ENCODE measurements at places on chromosomes 11 and 22.

DNA sequence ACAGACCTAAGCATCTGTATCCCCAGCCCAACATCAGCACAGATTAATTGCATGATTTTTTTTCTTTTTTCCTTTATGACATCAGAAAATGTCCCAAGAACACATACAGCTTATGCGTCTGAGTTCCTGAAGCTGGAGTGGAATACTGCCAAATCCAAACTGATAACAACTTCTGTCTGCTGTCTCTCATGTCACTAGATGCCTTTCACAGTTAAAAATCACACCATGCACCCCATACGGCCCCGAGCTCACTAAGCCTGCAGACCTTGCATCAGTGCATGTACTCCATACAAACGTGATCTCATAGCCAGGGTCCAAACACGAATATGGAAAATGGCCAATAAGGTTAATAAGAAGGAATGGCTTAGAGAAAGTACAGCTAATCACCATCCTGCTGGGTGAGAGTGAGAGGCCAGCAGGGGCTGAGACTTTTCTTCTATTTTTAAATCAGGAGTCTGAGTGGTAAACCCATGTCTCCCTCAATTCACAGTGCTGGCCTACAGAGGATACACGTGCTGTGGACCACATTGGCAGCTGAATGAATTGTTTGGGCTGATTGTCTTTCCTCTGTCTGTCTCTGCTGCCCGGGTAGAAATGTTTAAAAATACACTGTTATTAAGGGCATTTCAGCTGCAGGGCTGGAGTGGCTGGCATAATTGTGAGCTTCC, 350.6 kb upstream of the RAG2 start:
- DNase-seq, result no peak

DNA sequence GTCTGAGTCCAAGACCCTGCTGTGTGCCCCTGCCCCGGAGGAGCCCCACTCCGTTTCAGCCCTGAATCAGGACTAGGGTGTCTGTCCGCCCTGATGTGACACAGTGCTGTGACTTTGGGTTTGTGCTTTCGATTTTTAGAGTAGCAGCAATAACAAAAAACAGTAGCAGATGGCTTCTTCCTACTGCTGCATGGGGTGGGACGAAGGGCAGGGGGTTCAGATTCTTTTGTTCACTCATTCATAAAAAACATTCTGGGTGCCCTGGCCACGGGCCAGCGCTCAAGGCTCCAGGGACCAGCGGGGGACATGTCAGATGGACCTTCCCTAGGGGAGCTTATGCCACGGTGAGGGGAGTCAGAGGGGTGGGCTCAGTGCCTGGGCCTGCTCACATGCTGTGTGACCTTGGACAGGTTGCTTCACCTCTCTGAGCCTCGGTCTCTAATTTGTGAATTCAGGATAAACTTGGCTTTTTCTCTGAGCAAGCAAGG, 24.6 kb upstream of the PRR5 start:
- no peak for DNase-seq

- DNase-seq, result no peak
These were observed 3.3 kb upstream of the POLR2G start for GRCh38 chr11:62757846-62758788.

- DNase-seq, result no peak
These were observed 532.1 kb downstream of the BUD13 start for GRCh38 chr11:116240710-116241109.

DNA sequence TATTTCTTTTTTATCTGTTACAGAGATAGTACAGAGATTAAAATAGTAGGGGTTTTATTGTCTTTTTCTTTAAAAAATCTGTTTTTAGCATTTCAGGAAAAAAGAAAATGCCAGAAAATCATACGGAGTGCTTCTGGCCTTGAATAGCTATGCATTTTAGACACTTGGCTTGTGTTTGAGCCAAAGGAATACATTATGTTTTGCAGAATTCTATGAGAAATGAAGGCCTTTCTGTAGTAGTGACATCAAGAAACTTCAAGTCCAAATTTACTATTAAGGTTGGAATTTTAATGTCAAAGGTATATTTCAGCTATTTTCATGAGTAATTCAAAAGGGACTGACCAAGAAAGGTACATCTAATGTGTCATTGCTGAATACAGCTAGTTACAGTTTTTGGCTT, 56.3 kb upstream of the DDI1 start:
- no peak for DNase-seq

GRCh38 chr22:43014316-43014868, 557 bp downstream of the PACSIN2 start:
- DNase-seq, result peak; percentile 44

DNA sequence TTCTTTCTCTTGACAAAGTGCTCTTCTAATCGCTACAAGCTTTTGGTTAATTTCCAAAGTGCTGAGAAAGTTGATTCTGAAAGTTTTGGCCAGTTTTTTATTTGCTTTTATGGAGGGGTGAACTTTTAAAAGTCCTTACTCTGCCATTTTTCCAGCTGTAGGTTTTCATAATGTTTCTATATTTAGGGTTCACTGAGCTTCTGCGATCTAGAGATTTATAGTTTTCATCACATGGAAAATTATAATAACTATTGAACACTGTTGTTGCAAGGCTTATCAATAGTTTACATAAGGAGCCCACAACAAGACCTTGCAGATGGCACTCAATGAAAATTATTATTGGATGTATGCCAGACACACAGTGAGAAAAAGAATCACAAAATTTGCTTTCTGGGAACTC, 55.1 kb downstream of the DLG2 start:
- DNase-seq, result no peak

DNA sequence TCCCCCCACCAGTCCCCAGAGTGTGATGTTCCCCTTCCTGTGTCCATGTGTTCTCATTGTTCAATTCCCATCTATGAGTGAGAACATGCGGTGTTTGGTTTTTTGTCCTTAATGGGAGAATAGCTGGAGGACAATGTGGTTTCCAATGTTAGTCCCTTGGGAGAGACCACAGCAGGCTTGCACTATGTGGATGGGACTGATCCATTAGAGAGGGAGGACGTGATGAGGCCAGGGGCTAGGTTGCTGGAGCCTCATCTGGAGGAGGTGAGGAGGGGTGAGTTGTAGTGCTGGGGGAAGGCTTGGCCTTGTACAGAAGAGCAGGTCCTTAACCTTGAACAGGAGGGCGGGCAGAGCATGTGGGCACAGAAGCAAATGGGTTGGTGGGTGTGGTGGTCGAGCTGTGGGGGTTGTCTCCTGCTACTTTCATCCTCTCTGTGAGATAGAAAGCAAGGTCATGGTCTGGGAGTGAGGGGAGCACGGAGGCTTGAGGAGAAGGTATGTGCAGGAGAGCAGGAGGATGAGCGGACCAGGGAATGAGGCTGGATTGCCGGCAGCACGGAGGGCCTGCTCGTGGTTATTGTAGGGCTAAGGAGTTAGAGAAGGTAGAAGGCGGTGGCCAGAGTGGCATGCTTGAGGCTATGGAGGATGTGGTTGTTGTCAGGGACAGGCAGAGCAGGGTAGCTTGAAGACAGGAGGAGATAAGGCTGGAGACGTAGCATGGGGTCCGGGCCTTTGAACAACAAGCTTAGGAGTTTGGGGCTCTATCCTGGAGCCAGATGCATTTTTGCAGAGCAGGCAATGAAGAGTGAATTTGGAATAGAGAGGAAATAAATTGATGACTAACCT, 11.2 kb upstream of the SREBF2 start:
- no peak for DNase-seq

Measured in activated naive CD8-positive, alpha-beta T cell treated with anti-CD3 and anti-CD28 coated beads for 36 hours (primary cell).